ENCODE measurements at places on chromosomes 2 and 18.

- DNase-seq: no peak
Measured at GRCh38 chr18:35993013-35993412, 20.5 kb downstream of the RMP24 start.

DNA sequence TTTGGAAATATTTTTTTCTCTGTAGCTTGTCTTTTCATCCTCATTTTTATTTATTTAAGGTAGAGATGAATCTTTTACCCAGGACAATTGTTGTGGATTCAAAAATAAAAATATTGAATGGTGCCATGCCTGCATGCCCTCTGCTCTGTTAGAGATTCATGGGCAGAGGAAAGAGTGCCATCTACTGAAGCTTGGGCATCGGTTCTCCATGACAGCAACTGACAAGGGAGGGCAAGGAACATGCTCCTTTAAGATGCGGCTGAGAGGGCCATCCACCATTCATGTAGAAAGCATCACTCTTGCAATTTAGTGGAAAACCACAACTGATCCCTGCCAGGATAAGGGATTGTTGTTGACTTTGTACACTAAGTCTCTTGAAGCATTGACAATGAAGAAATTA, 79.9 kb downstream of the PARD3B start:
- no peak for DNase-seq

DNA sequence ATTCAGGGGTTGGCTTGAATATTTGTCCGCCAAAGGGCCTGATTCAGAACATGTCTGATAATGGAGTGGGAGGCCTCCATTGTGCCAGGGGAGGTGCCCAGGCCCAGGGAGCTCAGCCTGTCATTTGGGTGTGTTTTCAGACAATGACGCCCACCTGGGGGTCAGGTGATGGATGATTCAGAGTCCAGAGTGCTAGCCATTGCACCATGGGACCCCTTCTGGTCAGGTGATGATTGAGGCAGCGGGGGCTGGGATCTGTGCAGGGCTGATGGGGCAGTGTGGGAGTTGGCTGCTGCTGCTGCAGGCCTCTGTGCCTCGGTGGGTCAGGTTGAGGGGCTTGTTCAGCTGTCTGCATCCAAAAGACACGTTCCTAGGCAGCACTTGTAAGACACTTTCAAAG, 8.3 kb upstream of the ARHGEF4 start:
- no peak for DNase-seq

DNA sequence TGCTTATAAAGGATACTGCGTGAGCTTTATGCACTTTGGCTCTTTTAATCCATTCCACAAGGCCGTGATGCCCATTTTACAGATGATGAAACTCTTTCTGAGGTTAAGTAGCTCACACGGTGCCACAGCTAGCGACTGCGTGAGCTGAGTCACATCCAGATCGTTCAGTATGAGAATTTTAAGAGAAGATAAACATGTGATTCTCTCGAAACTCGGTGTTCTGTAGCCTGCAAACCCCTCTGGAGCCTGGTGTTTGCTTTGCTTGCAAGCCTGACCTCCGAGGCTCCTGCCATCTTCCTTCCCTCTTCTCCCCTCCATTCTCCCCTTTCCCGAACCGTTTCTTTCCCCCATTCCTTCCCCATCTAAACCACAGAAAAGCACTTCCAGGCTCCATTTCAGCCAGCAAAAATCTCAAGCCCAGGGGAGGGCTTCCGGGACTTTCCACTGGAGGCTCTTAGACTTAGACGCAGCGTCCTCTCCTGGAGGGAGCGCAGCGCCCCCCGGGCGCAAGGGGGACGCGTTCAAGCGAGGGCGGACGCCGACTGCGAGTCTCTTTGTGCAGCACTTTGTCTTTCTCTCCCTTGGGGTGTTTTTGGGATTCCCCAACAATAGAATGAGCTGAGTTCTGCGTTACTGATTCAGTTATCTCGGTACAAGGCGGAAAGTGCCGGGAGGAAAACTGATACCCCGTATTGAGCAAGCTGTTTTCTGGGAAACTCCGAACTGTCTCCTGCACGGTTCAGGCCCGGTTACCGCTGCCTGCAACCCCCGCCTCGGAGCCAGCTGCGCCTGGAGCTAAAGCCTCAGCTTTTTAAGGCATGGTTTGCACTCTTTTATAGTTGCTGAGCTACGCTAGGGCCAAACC, 38.0 kb downstream of the CYP1B1 start:
- peak; percentile 54 for DNase-seq

DNA sequence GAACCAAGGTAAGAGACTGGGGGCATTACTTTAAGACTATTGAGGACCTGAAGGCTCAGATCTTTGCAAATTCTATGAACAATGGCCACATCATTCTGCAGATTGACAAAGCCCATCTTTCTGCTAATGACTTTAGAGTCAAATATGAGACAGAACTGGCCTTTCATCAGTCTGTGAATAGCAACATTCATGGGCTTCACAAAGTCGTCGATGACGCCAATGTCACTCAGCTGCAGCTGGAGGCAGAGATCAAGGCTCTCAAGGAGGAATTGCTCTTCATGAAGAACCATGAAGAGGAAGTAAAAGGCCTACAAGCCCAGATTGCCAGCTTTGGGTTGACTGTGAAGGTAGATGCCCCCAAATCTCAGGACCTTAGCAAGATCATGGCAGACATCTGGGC, 43.8 kb upstream of the SLC4A10 start:
- DNase-seq: no peak

DNA sequence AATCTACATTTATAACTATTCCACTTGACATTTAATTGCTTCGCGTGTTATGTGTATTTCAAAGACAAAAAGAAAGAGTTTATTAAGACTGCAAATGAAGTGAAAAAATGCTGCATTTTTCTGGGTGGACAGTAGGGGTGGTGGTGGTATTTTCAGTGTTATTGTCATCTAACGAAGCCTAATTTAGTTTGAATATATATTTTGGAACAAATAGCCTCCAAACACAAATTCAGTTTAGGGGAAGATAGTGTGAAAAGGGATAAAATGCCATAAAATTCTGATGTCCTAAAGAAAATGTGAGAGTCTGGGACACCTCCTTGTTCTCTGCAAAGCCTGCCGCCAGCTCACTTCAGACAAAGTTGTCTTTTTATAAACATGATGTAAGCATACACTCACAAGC, 425.1 kb downstream of the NRXN1 start:
- no peak for DNase-seq

- peak; percentile 31 for DNase-seq
Measured at GRCh38 chr2:191009541-191010374, 4.2 kb downstream of the STAT1 start.

- DNase-seq: no peak
Measured at GRCh38 chr2:167862296-167862695, 385.1 kb downstream of the STK39 start.

DNA sequence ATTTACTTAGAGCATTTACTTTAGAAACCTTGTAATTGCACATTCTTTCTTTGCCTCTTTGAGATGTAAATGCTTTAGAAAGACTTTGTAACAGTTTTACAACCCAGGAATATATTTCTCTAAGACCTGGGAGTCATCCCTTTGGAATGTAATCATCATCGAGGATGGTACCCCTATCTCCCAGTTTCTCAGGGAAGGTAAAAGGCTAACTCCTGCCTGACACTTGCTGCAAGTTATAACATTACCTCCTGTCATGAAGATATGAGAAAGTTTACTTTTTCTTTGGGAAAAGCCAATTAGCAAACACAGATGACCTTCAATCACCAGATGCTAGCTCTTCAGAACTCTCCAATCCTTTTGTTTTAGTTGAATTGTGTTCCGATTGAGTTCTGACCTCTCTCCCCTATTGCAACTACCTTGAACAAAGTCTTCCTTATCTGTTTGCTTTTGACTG, 420.3 kb upstream of the FSIP2 start:
- DNase-seq: no peak

GRCh38 chr18:69858897-69859296, 88.8 kb downstream of the CD226 start:
- no peak for DNase-seq

- peak; percentile 77 for DNase-seq
Measured at GRCh38 chr2:157257312-157258252, at the start of gene GALNT5. Gene GALNT5 (plus strand): TSS chr2:157257705. CDS start chr2:157258083, 378 bp downstream.

DNA sequence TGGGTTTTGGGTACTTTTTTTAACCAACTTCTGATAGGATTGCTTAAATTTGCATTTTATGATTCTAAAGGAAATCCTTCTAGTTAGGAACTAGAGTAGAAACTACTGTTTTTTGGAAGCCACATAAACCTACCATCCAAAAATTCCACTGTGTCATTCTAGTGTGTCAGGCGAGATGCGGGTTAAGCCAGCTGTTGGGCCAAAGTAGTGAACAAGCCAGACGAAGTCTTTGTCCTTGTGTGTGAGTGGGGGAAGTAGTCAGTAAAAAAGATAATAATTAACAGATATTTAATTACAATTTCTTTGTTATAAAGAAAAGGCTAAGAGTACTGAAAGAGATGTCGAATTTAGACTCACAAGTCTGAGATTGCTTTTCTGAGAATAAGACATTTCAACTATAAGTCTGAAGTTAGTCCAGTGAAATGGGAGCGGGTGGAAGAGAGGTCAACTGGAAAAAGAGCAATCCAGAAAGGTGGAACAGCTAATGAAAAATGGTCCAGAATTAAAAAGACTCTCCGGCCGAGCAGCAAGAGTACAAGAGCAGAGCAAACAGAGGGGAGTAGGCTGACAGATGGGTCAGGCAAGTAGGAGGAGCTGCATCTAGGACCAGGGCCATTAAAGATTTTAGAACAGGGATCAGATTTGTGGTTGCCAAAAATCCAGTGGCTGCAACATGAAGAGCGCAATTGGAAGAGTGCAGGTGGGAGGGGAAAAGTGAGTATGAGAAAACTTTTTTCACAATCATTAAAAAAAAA, 1.5 kb downstream of the EPB41L5 start:
- DNase-seq: no peak

DNA sequence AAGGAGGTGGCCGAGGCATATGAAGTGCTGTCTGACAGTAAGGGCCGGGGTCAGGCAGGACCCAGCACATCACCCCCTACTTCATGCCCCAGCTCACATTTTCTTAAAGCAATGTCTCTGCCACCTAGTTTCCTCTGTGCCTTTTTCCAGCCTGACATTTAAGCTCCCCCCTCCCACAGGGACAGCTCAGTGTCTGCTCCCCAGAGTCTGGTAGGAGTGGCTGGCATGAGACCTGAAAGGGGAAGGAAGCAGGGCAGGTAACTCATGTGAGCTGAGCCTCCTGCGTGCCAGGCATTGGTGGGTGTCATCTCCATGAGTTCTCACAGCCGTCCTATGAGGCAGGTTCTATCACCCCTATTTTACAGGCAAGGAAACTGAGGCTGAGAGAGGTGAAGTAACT, 1.5 kb downstream of the DNAJB2 start:
- DNase-seq: no peak

GRCh38 chr18:76988031-76988826, 144.4 kb downstream of the MBP start:
- no peak for DNase-seq

DNA sequence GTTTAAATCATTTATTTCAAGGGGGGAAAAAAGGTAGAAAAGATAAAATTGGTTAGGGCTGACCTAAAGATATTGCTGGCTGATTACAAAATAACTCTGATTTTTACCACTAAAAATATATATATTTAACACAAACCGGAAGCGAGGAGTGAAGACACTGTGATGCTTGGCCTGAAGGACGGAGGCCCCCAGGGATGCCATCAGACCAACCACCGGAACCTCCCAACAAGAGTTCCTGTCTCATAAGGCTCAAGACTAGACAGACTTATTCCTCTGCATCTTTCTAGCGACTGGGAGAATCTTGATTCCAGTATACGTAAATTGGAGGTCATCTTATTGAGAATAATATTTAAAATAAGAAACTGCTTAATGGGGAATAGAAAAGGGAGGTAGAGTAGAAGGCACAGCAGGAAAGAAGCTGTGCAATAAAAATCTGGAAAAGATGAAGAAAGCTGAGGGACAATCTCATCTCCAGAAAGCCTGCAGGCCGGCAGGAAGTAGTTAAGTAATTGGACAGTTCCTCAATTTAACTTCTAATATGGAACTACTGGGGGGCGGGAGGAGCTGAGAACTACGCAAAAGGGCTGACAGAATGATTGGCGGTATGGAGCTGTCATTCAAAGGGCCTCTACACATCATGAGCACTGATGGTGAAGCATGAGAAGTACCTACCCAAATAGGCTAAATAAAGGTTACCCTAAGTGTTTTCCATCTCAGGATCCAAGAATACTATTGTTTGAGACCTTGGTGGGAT, 91.1 kb downstream of the DTNB start:
- no peak for DNase-seq

- no peak for DNase-seq
Measured at GRCh38 chr2:190964170-190964795, 49.7 kb downstream of the STAT1 start.

- peak; percentile 97 for DNase-seq
Measured at GRCh38 chr2:11583840-11584524, 50.1 kb downstream of the GREB1 start.

- no peak for DNase-seq
Measured at GRCh38 chr2:118232796-118233195, 144.5 kb downstream of the INSIG2 start.

- DNase-seq: no peak
Measured at GRCh38 chr2:174339561-174340399, 5.0 kb downstream of the SP9 start.

GRCh38 chr2:73564986-73565385, 77.2 kb downstream of the NAT8 start:
- DNase-seq: peak; percentile 1

GRCh38 chr2:24448797-24449196, 42.3 kb upstream of the NCOA1 start:
- no peak for DNase-seq

DNA sequence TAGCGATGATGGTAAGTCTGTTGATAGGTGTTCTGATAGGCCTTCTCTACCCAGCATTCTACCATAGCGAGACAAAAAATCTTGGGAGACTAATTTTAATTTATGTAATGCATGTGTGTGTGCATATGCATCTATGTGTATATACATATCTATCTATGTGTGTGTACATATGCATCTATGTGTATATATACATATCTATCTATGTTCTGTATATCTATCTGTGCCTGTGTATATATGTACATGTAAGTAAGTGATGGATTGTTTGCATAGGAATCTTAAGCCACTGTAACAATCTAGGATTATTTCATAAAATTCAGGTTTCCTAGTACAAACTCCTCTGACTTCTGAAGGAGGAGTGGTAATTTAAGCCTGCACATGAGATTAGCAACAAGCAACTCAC, 197.2 kb upstream of the PXDN start:
- no peak for DNase-seq

DNA sequence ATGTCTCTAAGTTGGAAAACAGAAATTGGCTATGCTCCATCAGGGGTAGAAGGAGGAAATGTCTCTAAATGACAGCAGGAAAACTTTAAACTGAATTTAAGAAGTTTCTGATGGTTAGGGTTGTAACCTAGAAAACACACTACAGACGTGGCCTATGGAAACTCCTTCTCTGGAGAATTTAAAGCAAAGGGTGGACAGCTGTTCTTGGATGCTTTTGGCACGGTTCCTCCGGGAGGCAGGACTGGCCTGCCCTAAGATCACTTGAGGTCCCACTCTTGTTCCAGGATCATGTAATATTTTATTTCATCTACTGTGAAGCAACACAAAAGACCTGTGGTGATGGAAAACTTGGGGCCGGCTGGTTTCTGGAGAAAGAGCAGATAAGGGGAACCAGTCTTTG, 77.0 kb downstream of the NRP2 start:
- DNase-seq: no peak

GRCh38 chr18:3456686-3457069, 6.7 kb downstream of the TGIF1 start:
- no peak for DNase-seq

- peak; percentile 70 for DNase-seq
Measured at GRCh38 chr2:234269769-234270204, 219.3 kb downstream of the SPP2 start.

- DNase-seq: no peak
Measured at GRCh38 chr2:227783404-227784138, 30.1 kb upstream of the CCL20 start.

GRCh38 chr2:694906-695510, 17.8 kb upstream of the TMEM18 start:
- no peak for DNase-seq

GRCh38 chr2:175755169-175755568, 246.9 kb downstream of the LNPK start:
- no peak for DNase-seq

Data from fibroblast of skin of right biceps (primary cell).